ENCODE measurements at places on chromosomes 11 and 22. TPM values are rescaled to one million over a fixed set of nuclear protein-coding genes. Genes with fewer than 3 reads are reported as not detected.

The DGCR6 gene
- 1.2 TPM for total RNA-seq

- peaks cover 32% of the 10 kb centered on the region for H3K27me3 ChIP-seq
- DNase-seq = peak; percentile 32
- H3K36me3 ChIP-seq = no peaks in the 10 kb centered on the region
- peaks cover 15% of the 10 kb centered on the region for H3K4me1 ChIP-seq
Observed at GRCh38 chr11:830295-831117, 2.2 kb upstream of the CD151 start.

The SAA1 gene
- total RNA-seq = not detected

The VPREB3 gene
- not detected for total RNA-seq

- H3K27me3 ChIP-seq = peaks cover 9% of the 10 kb centered on the region
- DNase-seq = no peak
- peak overlapping the region; percentile 95 for H3K4me3 ChIP-seq
- peaks cover 34% of the 10 kb centered on the region for H3K4me1 ChIP-seq
- H3K27ac ChIP-seq = peak overlapping the region; percentile 85
- peaks cover 39% of the 10 kb centered on the region for H3K36me3 ChIP-seq
Observed at GRCh38 chr11:47981667-47982404, 1.5 kb downstream of the PTPRJ start.

The MMP13 gene
- total RNA-seq = not detected

DNA sequence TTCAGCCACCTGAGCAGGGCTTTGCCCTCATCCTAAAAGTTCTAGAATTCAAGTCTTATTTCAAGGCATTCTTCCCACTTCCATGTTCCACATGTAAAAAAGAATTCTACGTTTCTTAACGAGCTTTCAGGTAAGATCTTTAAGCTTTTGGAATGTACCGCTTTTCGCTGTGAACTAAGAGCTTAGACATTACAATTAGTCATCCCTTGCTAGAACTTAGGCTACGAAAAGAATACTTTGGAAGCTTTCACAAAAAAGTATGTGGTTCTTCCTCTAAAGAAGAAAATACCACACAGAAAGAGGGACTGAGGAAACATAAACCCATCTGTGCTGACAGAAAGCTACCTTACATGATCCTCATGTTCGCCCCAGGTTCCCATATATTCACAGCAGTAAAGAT is 1.9 kb downstream of the NUMA1 start:
- peaks cover 44% of the 10 kb centered on the region for H3K4me1 ChIP-seq
- peak overlapping the region; percentile 60 for H3K27ac ChIP-seq
- no peaks in the 10 kb centered on the region for H3K27me3 ChIP-seq
- peak overlapping the region; percentile 90 for H3K4me3 ChIP-seq

GRCh38 chr11:76392870-76393269 is 11.7 kb downstream of the GVQW3 start:
- H3K4me3 ChIP-seq = no peak overlapping the region
- no peak for DNase-seq
- H3K27ac ChIP-seq = no peak overlapping the region
- H3K4me1 ChIP-seq = no peaks in the 10 kb centered on the region

The PNPLA5 gene
- total RNA-seq = not detected

DNA sequence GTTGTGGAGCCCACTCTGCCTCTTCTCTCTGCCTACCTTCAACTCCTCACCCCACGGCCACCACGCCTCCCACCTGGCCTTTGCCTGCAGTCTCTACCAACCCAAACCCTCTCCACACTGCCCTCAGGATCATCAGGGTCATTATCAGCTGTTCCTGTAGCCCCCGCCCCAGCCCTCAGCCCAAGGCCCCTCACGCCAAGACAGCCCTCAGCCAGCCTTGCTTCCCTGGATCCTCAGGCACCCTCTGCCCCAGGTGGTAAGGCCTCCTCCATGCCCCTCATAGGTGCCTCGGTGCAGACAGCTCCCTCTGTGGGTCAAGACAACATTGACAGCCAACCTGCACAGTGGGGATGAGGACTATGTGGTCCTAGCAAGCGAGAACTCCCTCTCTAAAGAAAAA is 1.7 kb downstream of the SBF1 start:
- H3K27ac ChIP-seq = peak overlapping the region; percentile 66
- peaks cover 9% of the 10 kb centered on the region for H3K36me3 ChIP-seq

The MS4A18 gene
- not detected for total RNA-seq

DNA sequence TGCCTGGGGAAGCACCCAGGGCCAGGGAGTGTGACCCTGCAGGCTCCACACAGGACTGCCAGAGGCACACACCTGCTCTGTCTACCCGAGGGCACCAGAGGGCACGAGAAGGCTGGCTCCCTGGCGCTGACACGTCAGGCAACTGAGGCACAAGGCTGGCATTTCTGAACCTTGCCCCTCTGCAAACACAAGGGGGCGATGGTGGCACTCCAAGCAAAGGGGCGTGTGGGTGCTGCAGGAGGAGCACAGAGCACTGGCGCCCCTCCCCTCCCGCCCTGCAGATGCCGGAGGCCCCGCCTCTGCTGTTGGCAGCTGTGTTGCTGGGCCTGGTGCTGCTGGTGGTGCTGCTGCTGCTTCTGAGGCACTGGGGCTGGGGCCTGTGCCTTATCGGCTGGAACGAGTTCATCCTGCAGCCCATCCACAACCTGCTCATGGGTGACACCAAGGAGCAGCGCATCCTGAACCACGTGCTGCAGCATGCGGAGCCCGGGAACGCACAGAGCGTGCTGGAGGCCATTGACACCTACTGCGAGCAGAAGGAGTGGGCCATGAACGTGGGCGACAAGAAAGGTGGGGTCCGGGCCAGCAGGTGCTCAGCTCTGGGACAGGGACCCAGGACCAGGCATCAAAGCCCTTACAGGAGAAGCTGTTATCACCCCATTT is 20.8 kb upstream of the TXNRD2 start:
- H3K27me3 ChIP-seq = no peaks in the 10 kb centered on the region
- H3K4me3 ChIP-seq = no peak overlapping the region
- H3K36me3 ChIP-seq = peaks cover 15% of the 10 kb centered on the region
- H3K27ac ChIP-seq = no peak overlapping the region
- peaks cover 11% of the 10 kb centered on the region for H3K4me1 ChIP-seq
- DNase-seq = peak; percentile 44

The CHORDC1 gene
- total RNA-seq = 109 TPM

DNA sequence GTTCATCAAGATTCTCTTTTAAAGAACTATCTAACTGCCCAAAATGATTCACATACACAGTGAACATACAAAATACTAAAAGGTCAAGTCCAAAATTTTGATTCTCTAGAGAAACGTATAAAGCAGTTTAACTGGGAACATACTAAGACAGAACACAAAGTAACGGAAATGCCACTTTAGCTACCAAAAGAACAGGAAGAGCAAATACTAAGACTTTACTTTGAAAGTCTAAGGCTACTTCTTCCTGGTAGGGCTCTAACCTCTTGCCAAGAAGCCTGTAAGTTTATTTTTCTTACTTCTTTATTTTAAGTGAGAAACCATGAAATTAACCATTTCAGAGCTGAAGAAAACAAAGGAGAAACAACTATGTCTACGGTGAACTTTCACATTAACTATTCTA is 6.2 kb downstream of the PICALM start:
- H3K27ac ChIP-seq = peak overlapping the region; percentile 54
- no peaks in the 10 kb centered on the region for H3K27me3 ChIP-seq
- peaks cover 67% of the 10 kb centered on the region for H3K36me3 ChIP-seq
- peak overlapping the region; percentile 55 for H3K4me3 ChIP-seq
- no peak for DNase-seq
- H3K4me1 ChIP-seq = peaks cover 51% of the 10 kb centered on the region

The KRTAP5-8 gene
- total RNA-seq = not detected
